ENCODE measurements at places on chromosomes 16 and 17. TPM values are rescaled to one million over a fixed set of nuclear protein-coding genes. Genes with fewer than 3 reads are reported as not detected.

GRCh38 chr17:60661489-60661888 is 16.2 kb upstream of the BCAS3 start:
- no peak overlapping the region for H3K27ac ChIP-seq
- peaks cover 3% of the 10 kb centered on the region for H3K4me1 ChIP-seq
- no peak for DNase-seq
- H3K27me3 ChIP-seq: no peaks in the 10 kb centered on the region
- H3K36me3 ChIP-seq: peaks cover 9% of the 10 kb centered on the region

GRCh38 chr17:6677158-6677831 is 25.7 kb downstream of the C17orf100 start:
- no peak overlapping the region for H3K27ac ChIP-seq
- no peaks in the 10 kb centered on the region for H3K36me3 ChIP-seq
- H3K4me3 ChIP-seq: no peak overlapping the region

DNA sequence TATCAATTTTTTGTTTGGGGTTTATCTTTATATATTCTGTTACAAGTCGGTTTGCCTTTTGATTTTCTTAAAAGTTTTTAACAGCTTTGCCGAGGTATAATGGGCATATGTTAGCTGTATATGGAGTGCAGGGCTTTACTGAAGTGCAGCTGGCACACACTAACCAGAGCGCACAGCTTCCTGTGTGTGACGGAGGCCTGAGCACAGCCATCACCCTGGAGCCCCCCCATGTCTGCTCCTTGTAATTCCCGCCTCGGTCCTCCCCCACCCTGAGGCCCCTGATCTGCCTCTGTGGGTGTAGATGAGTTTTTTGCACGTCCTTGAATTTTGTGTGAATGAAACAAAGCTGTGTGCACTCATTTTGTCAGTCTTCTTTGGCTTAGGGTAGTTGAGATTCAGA is 60.1 kb upstream of the ZNF750 start:
- peaks cover 6% of the 10 kb centered on the region for H3K4me1 ChIP-seq
- no peak for DNase-seq
- H3K36me3 ChIP-seq: peaks cover 50% of the 10 kb centered on the region
- H3K27ac ChIP-seq: no peak overlapping the region
- no peak overlapping the region for H3K4me3 ChIP-seq

CDRT15 gene
- total RNA-seq: not detected

CD300LD gene
- total RNA-seq: not detected
